ENCODE measurements at places on chromosomes 11 and 22.

DNA sequence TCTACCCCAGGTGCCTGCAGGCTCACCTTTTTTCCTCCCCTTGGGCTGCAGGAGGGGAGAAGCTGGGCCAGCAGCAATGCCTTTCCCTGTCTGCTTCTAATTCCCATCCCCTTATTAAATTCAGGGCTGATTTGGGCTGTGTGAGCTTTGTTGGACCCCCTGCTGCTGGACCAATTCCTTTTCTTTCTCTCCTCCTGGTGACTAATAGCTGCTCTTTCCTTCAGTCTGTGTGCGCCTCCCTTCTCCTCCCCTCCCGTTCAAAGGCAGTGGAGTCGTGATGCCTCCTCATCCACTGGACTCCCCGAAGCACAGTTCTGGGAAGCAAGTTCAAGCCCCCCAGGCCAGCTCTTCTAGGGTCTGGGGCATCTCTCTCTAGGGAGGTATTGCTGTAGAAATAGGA lies 567.9 kb upstream of the CADM1 start:
- no peak for DNase-seq

DNA sequence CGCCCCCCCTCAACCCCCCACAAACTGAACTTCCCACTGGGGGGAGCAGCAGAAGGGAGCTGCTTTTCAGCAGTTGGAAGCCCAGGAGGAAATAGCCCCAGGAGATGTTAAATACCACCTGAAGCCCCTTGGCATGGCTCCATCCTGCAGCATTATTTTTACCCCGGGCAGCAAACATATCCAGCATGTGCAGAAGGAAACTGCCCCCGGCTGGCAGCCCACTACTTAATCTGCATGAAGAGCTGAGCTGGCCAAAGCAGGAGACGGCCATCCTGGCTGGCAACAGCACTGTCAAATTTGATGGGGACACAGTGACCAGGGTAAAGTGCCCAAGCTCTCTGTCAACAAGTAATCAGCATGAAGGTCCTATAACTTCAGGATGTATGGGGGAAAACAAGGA lies 32.0 kb downstream of the BUD13 start:
- DNase-seq: no peak

DNA sequence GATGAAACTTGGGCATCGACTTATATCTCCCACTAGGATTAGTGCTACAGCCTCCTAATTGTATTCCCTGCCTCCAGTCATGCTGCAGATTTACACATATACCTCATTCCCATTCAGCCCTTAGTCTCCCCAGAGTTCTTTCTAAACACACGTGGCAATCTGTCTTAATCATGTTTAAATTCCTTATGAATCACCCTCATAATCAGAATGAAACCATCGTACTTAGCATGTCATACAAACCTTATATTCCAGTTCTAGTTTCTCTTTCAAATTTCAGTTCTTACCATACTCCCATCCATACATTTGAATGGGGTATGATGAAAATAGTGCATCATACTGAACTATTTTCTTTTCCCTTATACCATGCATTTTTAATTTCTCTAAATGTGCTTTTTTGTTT lies 6.0 kb upstream of the OR10A2 start:
- peak; percentile 8 for DNase-seq

- DNase-seq: no peak
Measured at GRCh38 chr11:134202661-134203060, 21.1 kb downstream of the NCAPD3 start.

GRCh38 chr22:27718186-27719035 lies 83.1 kb downstream of the MN1 start:
- DNase-seq: peak; percentile 90

DNA sequence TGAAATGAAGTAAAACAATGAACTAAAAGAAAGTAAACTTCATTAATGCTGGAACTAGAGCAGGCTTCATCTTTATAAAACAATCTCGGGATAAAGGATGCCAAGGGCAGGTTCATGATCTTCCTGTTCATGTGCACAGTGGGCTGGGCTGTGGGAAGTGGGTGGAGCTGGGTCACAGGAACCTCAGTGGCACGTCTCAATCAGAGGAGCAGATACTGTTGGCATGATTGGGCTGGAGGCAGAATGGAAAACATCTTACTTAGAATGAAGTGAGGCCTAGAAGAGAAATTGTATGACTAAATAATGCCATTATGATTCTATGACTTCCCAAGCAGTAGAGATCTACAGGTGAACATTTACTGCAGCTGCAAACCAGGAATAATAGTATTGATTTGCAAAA lies 45.4 kb upstream of the CALCB start:
- DNase-seq: no peak

- DNase-seq: no peak
Measured at GRCh38 chr22:30047364-30047738, 32.9 kb upstream of the HORMAD2 start.

- DNase-seq: no peak
Measured at GRCh38 chr22:19696504-19697276, 17.6 kb upstream of the SEPTIN5 start.

- DNase-seq: no peak
Measured at GRCh38 chr11:66051371-66051765, 796 bp upstream of the SF3B2 start.

All from fibroblast of upper back skin (primary cell).